ENCODE measurements at places on chromosomes 13 and 19. TPM values are rescaled to one million over a fixed set of nuclear protein-coding genes. Genes with fewer than 3 reads are reported as not detected.

The OR4F17 gene
- total RNA-seq = not detected

The CYP4F11 gene
- total RNA-seq = not detected

The FREM2 gene
- 0.02 TPM for total RNA-seq

The WTIP gene
- total RNA-seq = 0.64 TPM

The CACNA1A gene
- 0.34 TPM for total RNA-seq

The GFY gene
- total RNA-seq = not detected
